Large intestine (tissue), 12 donors: ENCODE measurements at places on chromosomes 7 and 10. TPM values are rescaled to one million over a fixed set of nuclear protein-coding genes. Genes with fewer than 3 reads are reported as not detected.

Gene AKR1C2
- 10.2 TPM for polyA plus RNA-seq

- DNase-seq: no peak
These were observed 32.3 kb upstream of the PRKCQ start for GRCh38 chr10:6612371-6612770.

DNA sequence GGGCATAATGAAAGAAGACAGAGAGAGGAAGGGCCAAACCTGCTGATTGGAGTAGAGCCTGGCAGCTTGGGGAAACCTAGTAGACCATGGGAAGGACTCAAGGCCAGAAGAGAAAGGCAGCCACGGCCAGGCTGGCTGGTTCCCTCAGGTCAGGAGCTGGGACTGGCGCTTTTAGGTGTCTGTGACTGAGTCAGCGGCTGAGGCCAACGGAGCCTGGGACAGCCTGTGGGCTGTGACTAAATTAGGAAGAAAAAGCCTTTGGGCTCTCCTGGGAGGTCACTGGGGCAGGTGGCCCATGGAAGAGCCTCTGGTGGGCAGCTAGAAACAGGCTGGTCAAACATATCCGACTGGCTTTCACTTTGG lies 108.9 kb upstream of the PDCD4 start:
- no peak for DNase-seq

DNA sequence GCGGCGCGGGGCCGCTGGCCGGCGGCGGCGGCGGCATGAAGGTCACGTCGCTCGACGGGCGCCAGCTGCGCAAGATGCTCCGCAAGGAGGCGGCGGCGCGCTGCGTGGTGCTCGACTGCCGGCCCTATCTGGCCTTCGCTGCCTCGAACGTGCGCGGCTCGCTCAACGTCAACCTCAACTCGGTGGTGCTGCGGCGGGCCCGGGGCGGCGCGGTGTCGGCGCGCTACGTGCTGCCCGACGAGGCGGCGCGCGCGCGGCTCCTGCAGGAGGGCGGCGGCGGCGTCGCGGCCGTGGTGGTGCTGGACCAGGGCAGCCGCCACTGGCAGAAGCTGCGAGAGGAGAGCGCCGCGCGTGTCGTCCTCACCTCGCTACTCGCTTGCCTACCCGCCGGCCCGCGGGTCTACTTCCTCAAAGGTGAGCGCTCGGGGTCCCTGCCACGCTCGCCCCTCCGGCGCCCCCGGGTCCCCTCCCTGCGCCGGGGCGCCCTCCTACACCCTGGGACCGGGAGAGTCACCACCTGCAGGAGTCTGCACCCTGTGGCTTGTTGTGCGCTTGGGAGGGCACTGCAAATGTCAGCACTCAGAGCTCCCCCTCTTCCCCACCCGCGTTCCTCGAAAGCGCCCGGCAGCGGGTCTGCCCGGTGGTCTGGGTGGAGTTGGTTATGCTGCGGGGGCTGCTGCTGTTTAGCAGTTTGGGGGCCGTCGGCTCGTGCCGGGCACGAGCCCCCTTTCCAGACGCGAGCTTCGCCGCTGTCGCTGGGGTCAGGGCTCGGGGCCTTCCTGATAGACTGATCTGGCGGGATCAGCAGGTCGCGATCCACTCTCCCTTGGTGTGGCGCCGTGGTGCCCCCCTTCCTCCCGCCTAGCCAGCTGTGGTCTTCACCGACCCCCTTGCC lies 627 bp downstream of the DUSP5 start:
- DNase-seq: peak; percentile 36
